ENCODE measurements at places on chromosomes 7 and 10.

- no peak for DNase-seq
Measured at GRCh38 chr7:124423863-124424262, 341.7 kb downstream of the GPR37 start.

DNA sequence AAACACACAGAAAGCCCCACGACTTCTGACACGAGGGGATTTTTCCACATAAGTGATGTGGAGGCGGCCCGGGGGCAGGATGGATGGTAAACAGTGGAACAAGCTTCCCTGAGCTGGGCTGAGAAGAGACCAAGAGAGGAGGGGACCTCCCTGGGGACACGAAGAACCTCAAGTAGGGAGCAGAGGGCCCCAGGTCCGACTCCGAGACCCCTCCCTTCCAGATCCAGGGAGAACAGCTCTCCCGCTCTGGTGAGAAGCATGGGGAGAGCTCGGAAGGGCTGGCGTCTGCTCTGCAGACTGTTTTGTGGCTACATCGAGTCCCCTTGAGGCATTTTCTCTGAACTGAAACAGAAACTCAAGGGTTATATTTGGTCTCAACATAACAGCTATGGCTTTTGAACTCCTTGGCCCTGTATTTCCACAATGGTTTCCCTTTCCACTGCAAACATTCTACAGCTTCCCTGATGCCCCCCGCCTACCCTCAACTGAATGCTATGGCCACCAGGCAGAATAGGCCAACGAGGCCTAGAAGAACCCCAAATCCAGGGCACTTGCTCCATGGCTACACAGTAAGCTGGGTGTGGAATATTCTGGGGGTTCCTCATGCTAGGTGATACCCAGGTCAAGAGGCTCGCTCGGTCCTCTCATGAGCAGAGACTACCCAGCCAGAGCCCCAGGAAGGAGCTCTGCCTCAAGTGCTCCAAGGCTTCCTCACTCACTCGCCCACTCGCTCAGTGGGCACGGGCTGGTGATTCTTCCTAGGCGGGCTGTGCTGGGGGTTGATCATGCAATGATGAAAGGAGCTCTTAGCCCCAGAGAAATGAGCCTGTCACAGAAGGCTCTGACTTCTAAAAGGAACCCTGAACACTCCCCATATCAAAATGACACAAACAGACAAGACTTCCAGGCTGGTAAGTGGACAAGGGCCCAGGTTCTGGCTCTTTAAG is 47.5 kb downstream of the FAM53B start:
- DNase-seq, result no peak

DNA sequence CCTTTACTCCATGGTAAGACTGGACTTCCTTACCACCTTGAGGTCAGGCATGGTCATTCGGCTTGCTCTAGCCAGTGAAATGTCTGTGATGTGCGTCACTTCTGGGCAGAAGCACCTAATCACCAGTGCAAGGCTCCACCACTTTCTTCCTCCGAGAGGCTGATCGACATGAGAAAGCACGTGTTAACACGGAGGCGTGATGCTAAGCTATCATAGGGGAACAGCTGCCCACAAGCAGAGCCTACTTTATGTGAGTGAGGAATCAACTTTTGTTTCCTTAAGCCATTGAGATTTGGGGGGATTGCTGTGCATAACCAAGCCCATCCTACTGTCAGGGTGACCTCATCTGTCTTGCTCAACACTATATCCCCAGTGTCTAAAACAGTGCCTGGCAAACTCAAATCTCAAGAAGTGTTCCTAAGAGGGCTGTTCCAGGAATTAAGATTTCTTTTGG is 23.1 kb upstream of the SAR1A start:
- no peak for DNase-seq

- no peak for DNase-seq
Measured at GRCh38 chr10:33132626-33133025, 174.6 kb upstream of the ITGB1 start.

DNA sequence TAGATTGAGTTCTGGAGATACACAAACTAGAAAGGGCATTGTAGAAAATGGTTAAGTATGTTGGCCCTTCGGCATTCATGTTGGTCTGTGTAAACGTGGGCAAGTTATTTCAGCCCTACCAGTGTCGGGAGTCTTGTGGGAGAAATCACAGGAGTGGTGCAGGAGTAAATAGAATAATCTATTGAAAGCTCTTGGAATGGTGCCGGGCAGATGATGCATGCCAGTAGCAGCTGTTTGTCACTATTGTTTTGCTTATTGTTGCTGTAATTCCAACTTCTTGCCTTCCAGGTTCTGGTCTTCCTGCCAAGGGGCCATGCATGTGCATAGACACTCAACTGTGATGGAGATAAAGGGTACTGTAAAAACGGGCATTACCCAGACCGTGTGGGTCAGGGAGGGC is 259.4 kb downstream of the CAMK1D start:
- no peak for DNase-seq
